ENCODE measurements at places on chromosomes 5 and 9.

DNA sequence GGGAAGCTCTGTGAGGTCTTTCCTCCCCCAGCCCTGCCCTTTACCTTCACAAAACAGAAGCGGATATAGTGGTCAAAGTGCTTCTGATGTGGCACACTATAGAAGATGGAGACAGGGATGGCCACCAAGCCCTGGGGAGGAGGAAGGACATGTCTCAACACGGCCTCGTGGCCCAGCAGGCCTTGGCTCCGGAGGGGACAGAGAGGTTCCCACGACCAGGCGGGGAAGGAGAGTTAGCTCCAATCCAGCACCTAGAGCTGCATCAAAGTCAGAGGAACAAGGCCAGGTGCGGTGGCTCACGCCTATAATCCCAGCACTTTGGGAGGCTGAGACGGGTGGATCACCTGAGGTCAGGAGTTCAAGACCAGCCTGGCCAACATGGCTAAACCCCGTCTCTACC lies 4.1 kb upstream of the SPOUT1 start:
- no peak for DNase-seq

DNA sequence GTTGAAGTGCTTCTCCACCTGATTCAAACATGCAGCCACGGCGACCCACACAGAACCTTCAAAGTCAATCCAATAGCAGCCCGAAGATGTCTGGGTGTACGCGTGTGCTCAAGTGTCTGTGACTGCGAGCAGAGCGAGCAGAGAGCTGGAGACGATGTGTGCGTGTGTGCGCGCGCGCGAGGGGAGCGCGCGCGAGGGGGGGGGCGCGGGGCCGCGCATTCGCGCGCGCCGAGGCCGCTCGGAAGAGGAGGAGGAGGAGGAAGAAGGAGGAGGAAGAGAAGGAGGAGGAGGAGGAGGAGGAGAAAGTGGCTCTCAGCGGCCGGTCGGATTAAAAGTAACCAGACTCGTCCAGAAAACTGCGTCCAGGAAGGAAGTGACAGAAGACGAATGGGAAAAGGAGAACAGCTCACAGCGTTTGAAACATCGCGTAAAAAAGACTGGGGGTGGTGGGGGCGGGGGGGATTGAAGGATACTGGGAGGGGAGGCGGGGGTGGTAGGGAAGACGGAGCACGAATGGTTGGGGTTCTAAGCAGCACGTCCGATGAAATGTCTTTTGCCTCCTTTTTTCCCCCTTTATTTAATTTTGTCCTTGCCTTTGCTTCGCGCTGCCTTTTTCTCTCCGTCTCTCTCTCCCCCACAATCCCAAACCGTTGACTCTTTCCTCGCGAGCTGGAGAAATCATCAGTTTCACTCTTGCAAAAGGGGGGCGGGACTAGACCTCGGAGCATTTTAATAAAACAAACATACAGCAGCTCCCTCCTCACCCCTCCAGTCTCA lies at the start of gene MEF2C:
Gene MEF2C, minus strand, starts transcription at position 126 of the 777 bp plus-strand sequence. CDS start 59,396 bp downstream, outside the sequence.
- DNase-seq = peak; percentile 14

DNA sequence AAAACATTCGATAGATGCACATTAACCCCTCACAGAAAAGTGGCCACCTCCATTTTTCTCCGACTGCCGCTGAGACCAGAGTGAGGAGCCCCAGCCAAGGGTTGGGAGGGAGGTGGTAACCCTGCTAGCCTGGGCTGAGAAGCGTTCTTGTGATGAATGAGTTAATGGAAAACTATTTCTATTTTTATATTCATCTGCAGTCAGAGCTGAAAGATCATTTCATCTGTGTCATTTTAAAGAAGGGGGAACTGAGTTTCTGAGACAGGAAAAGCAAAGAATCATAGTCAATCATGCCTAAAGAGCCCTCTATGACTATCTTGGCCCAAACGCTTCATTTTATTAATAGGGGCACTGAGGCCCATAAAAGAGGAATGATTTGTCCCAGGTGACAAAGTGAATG lies 229.5 kb downstream of the PAPPA start:
- no peak for DNase-seq

- no peak for DNase-seq
These were observed 57.1 kb downstream of the PSD2 start for GRCh38 chr5:139852696-139853095.

DNA sequence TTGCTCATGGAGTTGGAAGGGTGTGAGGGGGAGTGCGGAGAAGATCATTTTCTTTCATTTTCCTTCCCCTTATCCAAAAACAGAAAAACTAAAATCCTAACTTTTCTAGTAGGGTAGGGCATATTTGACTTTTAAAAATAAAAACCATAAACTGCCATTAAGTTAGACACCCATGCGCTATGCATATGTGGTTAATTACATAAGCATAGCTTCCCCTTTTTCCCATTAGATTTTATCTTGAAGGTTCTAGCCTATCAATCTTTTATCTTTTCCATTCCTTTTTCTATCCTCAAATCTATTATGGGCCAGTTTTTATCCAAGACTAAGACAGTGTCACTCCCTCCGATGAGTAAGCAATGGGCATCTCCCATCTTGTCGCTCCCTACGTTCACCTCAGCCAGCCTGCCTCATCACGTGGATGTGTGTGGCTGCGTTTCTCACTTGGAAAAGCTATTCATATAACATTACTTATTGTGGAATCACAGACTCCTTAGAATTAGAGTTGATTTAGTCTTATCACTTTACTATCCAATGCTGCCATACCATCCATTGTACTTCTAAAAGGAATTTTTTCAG lies 49.2 kb downstream of the PCSK5 start:
- DNase-seq = no peak

- no peak for DNase-seq
These were observed 123.0 kb upstream of the LHFPL2 start for GRCh38 chr5:78771260-78772205.

GRCh38 chr5:134874831-134875655 lies 872 bp downstream of the TXNDC15 start:
- DNase-seq = peak; percentile 63

DNA sequence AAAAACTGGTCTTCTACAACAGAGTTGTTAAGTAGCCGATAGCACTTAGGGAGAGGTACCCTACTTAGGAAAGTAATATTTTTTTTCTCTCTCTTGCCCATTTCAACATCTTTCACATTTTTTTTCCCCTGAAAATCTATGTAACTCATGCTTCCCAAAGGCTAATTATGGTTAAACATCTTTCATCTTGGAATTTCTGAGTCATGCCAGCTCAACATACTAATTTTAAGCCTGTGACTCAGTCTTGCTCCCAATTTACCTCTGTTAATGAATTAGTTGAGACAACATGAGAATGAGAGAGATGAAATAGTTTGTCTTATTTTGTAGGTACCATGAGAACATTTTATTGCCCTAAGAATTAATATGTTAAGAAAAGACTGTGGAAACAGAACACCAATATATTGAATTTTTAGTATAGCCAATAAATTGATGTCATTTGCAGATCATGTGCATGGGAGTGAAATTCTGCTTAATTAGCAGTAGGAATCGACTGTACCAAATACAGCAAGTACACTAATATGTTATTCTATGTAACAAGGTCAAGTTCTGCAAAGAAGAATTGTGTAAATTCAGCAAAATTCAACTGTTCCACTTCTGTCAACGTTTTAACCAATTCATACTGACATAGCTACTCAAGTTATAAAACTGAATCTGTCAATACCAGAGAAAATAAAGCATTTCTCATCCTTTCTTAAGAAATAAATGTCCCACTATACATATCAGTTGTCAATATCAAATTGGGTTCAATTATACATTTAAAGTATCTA lies 550.0 kb downstream of the PTPRD start:
- no peak for DNase-seq

DNA sequence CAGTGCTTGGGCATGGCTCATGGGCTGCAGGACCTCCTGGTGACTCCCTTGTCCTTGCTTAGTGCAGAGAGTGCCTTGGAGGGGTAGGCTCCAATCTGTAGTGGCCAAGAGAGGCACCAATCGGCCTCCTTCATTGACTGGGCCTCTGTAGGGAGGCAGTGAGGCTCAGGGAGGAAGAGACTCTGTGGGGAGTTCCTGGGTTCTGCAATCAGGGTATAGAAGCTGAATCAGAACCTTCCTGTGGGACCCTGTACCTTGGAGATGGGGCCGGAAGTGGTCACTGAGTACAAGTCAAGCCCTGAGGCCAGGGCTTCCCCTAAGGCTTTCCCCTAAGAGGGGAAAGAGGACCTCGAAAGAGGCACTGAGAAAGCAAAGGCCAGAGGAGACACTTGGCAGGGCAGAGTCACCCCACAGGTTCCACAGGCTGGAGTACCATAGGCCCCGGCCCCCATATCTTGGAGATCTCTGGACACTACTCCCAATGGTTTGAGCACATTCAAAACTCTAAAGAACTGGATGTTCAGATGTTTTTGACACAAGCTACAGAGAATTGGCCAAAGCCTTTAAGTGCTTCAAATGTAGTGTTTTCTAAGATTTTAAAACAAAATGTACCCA lies 190.5 kb downstream of the HSPA4 start:
- no peak for DNase-seq

GRCh38 chr5:17087035-17087434 lies 130.4 kb upstream of the BASP1 start:
- no peak for DNase-seq

DNA sequence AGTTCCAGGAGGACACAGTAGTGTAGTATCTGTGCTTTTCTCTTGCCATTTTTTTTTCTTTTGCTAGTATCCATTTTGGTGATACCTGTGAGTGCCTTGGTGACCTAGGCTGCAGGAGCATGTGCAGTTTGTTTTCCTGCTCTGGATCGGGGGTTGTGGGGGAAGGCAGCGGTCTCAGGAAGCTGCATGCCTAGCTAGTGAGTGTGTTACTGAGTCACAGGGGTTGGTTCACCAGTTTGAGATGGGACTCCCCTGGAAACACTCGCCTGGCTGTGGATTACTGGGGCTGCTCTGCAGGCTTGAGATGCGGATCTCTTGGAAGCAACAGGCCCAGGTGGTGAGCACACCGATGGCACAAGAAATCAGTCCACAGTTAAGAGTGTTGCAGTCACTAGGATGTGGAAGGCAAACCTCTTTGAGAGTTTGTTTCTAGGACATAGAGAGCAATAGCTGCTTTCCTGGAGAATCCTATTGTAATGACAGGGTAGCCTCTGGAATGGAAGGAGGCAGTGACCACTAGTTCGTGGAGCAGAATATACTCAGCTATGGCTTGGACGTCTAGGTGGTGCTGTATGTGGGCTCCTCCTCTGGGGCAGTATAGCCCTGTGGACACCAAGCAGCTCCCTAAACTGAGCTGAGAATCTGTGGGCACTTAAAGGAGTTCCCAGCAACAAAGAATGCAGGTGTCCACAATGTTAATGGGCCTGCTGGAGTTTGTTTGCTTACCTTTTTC lies 20.0 kb upstream of the SPATA31E1 start:
- DNase-seq = no peak

GRCh38 chr9:137774775-137775386 lies 102.7 kb upstream of the CACNA1B start:
- DNase-seq = no peak

- no peak for DNase-seq
These were observed 36.3 kb downstream of the SPTAN1 start for GRCh38 chr9:128588581-128589233.

DNA sequence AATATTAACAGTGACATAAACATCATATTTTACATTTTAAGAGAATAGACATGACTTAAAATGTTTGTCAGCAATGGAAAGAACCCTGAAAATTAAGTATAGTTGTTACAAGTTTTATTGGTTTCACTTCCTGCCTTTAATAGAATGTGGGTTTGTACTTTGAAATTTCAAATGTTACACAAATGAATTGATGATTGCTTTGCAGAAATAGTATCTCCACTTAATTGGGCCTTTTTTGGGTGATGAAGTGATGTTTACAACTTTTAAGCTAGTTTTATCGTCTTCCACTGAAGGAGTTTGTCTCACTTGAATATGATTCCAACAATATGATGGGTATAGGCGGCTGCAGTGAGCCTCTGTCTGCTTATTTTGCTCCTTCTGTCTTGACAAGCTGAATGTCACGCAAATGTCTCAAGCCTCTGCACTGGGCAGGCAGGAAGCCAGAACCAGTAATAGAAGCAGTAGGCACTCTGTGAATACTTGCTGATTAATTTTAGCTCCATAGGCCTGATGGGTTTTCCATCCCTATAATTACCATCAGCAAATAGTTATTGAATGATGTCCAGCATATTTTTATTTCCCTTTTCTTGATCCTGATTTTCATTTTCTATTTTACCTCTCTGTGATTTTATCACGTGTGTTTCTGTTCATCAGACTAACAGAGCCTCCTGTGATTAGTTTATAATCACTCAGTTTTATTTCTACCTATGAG lies 10.6 kb upstream of the NR3C1 start:
- DNase-seq = no peak

- peak; percentile 95 for DNase-seq
These were observed 9.2 kb downstream of the TMEM250 start for GRCh38 chr9:136109351-136110081.

GRCh38 chr9:134869554-134870300 lies 10.9 kb upstream of the FCN2 start:
- DNase-seq = no peak

DNA sequence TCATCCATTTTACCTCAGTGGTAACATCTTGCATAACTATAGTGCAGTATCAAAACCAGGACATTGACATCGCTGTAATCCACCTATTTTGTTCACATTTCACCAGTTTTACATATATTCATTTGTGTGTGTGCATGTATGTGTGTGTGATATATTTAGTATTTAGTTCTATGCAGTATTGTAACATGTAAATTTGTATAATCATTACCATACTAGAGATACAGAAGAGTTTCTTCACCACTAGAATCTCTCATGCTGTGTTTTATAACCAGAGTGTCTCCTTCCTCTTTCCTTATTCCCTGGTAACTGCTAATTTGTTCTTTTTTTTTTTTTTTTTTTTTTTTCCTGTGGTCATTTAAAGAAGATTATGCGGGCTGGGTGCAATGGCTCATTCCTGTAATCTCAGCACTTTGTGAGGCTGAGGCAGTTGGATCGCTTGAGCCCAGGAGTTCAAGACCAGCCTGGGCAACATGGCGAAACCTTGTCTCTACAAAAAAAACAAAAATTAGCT lies 11.0 kb downstream of the RASA1 start:
- no peak for DNase-seq

GRCh38 chr9:101119206-101119819 lies 90.8 kb downstream of the PLPPR1 start:
- peak; percentile 45 for DNase-seq

DNA sequence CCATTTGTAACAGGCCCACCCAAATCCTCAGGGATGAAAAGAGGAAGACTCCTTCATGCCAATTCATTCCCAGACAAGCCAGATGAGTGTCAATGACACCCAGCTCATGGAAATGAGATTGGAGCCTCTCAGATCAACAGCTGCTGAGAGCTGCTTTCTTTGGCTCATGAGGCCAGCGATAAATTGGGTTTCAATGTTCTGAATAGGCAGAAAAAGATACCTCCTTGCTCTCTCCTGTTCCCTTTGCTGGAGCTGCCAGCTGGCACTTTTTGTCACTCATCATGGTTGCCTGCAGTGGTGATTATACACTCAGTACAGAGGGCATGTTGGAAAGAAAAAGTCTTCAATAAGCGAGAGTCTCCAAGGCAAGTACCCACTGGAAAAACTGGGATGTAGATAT lies 47.1 kb downstream of the SH3RF2 start:
- no peak for DNase-seq

DNA sequence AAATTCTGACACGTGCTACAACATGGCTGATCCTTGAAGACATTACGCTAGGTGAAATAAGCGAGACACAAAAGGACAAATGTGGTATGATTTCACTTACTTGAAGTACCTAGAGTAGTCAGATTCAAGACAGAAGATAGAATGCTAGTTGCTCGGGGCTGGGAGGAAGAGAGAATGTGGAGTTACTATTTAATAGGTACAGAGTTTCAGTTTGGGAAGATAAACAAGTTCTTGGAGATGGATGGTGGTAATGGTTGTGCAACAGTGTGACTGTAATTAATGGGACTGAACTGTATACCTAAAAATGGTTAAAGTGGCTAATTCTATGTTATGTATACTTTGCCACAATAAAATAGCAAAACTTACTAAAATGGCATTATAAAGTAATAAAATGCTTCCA lies 34.4 kb downstream of the PAM start:
- DNase-seq = no peak

- peak; percentile 28 for DNase-seq
These were observed 7.1 kb upstream of the DMXL1 start for GRCh38 chr5:119063579-119064379.
